H4 (cell line): ENCODE measurements at places on chromosomes 12 and 14.
A peak's percentile ranks its signal among the peaks of the same experiment; 100 is the strongest.

GRCh38 chr14:29999013-29999539 is 71.4 kb upstream of the PRKD1 start:
- DNase-seq = no peak

DNA sequence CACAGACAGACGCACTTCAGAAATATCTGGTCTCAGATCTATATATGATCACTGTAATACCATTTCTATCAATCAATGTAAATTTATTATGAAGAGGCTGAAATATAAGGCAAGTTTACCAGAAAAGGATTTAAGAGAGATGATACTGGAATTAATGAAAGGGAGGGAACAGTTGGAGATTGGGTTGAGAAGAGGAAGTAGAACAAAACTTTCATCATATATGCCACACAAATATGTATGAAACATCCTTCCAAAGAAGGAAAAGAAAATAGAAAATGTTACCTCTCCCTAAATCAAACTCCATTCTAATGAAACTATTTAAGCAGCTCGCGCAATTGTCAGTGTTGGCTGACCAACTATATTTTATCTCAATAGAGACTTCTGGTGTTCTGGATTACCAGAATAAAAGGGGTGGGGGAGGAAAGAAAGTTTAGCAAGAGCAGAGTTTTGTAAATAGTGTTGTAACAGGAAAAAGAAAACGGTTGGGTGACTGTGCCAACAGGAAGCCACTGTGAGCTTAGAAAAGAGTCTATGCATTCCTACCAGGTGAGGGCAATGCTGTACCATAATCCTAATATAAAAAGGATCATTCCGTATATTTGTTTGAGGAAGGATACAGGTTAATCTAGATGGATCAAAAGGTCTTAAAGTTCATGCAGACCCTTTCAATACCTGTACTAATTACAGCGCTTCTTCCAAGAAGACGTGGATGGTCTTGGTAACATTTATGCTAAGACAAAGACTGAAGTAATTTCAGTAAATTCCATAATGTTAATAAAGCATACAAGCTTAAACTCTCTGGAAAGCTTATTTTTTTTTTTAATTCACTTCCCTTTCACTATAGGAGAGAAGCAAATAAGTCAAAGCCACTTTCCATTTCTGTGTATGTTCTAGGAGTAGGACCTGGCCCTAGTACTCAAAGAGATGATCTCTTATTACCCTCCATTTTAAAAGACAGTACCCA is 14.5 kb upstream of the LLPH start:
- peak; percentile 71 for DNase-seq

DNA sequence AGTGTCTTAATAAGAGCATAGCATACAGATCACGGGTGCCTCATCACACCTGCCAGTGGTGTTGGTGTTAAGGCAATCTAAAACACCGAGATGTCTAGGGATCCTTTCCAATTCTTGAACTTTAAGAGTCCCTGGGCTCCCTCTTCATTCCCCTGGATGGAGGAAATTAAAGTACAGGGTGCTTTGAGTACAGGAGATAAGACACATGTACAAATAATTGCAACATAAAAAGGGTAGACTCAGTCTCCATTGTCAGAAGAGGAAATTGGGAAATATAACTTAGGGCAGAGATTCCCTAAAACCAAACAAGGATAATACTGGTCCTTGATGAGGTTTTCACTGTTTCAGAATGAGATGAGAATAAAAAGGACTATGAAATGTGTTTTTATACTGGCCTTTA is 34.9 kb downstream of the SCFD1 start:
- no peak for DNase-seq

- DNase-seq = peak; percentile 11
Measured at GRCh38 chr14:58638231-58639197, 752 bp downstream of the DACT1 start.

- no peak for DNase-seq
Measured at GRCh38 chr12:12070674-12071656, at the start of gene BCL2L14. BCL2L14 (plus strand) TSS chr12:12070939; CDS start chr12:12079306, 8,367 bp downstream.

DNA sequence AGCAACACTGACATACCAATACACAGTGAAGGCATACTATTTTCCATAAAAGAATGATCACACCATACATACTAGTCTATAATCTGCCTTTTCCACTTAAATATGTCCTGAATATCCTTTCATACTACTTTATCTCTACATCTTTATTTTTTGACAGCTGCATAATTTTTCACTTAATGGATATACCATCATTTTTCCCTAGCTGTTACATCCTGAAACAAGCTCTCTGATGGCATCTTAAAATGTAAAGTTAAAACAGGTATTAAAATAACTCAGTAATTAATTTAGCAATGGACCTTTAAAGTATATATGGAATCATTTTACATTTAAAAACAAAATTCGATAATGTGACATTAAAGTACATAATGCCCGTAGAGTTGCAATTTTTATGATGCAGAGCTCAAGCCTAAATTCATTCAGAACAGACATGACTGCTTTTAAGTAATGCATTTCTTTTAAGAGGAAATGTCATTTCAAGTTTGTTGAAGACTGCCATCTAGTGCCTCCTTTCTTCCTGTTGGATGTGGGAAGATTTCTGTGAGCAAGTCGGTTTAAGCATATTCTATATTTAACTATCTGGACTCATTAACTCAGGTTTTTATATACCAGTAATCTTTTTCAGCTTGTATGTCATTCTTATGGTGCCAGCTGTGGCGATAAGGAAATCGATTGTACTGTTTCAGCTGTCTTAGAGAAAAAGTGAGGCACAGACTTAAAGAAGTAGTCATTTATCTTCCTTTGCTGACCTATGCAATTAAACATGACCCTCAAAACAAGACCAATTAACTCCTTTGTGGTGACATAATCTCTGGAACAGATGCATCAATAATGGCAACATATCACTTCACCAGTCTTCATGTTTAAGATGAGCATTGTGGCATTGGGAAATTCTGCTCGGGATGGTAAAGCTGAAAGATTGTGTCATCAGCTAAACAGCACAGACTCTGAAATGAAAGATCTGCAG is 20.3 kb downstream of the PRICKLE1 start:
- DNase-seq = peak; percentile 60

GRCh38 chr12:56998981-56999380 is 7.4 kb downstream of the ZBTB39 start:
- no peak for DNase-seq
